Glomerular endothelial cell (primary cell): ENCODE measurements at places on chromosomes 16 and 17.

DNA sequence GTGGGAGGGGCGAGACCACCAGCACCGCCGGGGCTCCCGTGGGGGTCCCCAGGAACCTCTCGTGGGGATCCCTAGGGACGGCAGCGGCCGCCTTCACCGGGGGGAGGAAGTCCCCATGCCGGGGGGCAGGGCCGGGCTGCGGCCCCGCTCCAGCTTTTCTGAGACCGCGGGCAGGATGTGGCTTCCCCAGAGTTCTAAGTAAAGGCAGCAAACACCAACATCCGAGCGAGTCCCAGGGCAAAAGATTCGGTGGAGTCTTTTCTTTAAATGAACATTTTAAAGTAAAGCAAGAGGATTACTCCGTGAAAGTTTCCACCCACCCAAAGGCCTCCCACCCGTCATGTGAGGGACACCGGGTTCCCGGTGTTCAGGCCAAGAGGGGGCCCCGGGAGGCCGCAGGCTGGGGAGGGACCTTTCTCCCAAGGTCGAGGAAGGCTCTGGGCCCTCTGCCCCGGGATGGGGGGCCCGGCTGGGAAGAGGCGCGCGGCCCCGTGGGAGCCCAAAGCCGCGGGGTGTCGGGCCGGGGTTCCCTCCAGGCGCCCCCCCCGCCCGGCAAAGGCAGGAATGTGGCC, 137.2 kb upstream of the RPH3AL start:
- DNase-seq = no peak

DNA sequence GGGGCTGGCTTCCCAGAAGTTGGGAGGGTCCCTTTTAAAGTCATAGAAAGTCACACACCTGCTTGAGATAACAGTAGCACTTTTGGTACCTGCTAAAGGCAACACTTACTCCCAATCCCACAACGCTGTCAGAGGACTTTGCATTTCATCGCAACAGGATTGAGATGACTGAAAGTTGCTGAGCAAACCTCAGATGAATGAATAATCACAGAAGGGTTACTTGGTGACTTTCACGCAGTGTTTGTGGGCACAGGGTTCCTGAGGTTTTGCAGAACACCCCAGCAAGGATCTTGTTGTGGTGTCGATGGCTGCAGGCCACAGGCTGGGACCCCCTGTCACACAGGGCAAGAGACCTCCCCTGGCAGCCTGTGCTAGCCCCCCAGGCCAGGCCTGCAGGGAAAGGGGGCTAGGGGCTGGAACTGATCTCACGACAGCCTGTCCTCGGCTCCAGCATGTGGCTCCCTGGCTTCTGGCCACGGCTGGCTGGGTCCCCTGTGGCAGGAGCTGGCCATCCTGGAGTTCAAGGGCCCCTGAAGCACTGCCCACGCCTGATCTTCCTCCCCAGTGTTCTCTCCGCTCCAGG, 79.4 kb upstream of the CBX4 start:
- DNase-seq = no peak

- DNase-seq = no peak
Observed at GRCh38 chr17:71926746-71927398, 193.9 kb upstream of the SOX9 start.

GRCh38 chr17:79953335-79953734, 82.3 kb downstream of the TBC1D16 start:
- no peak for DNase-seq

- no peak for DNase-seq
Observed at GRCh38 chr16:12392585-12393091, 411.0 kb downstream of the CPPED1 start.

DNA sequence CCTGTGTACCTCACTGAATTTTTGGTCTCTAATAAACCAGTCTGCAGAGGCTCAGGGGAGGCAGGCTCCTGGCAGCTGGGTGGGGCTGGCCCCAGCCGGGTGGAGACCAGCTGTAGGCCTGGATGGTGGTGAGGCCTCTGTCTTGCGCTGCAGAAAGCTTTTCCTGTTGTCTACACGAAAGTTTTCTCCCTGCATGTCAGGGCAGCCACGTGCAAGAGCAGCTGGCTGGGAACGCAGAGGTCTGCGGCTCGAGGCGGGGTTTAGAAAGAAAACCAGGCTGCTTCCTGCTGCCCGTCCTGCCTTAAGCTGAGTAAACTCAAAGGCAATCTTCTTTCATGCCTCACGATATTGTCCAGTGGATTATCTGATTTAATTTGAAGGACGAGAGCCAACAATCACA, 2.4 kb downstream of the SERPINF1 start:
- no peak for DNase-seq

DNA sequence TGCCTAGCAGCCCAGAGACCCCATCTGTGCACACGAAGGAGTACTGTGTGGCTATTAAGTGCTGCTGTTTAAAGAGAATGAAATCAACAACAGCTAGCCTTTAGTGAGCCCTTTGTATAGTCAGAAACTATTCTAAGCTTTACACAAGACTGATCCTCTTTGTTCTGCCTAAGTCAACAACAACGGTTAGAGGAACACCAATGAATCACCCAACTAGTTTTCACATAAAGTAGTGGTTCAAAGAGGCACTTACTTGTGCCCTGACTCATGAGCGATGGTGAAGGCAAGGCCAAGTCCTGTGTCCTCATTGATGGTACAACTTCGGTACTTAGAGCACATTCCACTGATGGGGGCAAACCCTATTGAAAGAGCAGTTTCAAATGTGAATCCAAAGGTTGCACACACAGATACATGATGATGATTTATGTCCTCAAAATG, 75.8 kb downstream of the ADAMTS18 start:
- DNase-seq = no peak

GRCh38 chr17:7323731-7324437, 5.3 kb downstream of the NEURL4 start:
- DNase-seq = no peak

- no peak for DNase-seq
Observed at GRCh38 chr16:47276522-47276921, 132.8 kb upstream of the NETO2 start.

DNA sequence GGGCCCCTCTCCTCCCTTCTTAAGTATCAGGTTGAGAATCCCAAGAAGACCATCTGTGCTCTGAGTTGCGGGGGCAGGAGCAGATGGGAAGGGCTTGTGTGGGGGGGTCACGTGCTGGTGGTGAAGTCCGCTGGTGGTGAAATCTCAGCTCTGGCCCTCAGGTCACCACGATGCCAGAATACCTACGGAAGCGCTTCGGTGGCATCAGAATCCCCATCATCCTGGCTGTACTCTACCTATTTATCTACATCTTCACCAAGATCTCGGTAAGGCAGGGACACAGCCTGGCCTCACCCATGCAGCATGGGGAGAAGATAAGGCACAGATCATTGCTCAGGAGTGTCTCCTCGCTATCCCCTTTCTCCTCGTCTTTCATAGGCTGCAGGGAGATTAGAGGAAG, 29.7 kb downstream of the SLC5A11 start:
- DNase-seq = no peak

- DNase-seq = no peak
Observed at GRCh38 chr16:89199241-89200123, 855 bp downstream of the SLC22A31 start.

- DNase-seq = no peak
Observed at GRCh38 chr16:88467541-88467944, 14.5 kb downstream of the ZFPM1 start.

GRCh38 chr16:86881861-86882273, 303.5 kb downstream of the FOXL1 start:
- DNase-seq = no peak

- no peak for DNase-seq
Observed at GRCh38 chr16:70778901-70779309, 22.1 kb downstream of the VAC14 start.

GRCh38 chr17:65514082-65514481, 47.4 kb downstream of the AXIN2 start:
- no peak for DNase-seq

DNA sequence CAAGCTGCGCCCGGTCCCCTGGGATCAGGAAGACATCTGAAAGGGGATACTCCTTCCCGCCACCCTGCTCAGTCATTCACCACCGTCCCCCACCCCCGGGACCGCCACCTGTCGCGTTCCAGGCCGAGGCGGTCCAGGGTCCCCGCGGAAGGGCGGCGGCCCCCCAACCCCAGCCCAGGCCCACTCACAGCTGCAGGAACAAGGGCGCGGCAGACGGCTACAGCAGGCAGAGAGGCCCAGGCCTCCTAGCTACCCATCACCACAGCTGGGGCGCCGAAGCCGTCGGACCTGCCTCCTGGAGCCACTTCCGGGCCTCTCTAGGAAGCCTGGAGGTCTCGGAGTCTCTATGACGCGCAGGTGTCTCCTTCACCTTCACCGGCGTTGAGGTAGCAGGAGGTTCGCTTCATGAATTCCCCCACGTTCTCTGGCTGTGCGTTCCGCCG, at the start of gene SDR42E1:
Gene SDR42E1 (minus strand): TSS at position 272 of the 443 bp plus-strand sequence. CDS start 10,612 bp downstream, outside the sequence.
- DNase-seq = no peak

- DNase-seq = no peak
Observed at GRCh38 chr16:86330906-86331305, 179.4 kb upstream of the FOXF1 start.

GRCh38 chr16:69179328-69180010, 7.5 kb upstream of the SNTB2 start:
- DNase-seq = no peak

- no peak for DNase-seq
Observed at GRCh38 chr16:73568769-73569168, 520.8 kb upstream of the ZFHX3 start.

DNA sequence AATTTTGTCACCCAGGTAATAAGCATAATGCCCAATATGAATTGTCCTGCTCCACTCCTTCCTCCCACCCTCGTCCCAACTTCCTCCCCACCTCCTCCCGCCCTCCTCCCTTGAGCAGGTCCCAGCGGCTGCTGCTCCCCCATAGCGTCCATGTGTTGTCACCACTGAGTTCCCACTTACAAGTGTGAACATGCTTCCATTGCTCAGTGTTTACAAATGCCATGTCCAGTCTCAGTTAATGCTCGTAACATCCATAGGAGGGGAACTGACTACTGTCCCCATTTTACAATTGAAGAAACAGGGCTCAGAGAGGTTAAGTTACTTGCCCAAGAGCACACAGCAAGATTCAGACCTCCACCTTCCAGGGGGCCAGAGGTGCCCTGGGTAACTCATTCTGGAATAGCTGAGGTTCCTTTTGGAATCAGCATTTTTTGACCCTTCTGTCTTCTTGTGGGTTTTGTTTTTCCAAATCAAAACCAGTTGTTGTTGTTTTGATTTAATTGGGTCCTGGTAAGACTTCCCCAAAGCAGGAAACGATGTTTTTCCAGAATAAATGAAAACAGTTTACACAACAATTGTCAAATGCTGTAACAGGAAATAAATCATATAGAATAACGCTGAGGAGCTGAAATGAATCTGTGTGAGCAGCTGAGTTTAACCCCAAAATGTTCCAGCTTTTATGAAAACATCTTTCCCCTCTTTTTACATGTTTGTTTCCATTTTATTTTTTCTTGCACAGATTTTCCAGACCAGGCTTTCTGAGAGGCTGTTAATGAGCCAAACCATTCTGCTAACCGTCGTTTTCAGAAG, 73.9 kb downstream of the ZDHHC7 start:
- DNase-seq = no peak

DNA sequence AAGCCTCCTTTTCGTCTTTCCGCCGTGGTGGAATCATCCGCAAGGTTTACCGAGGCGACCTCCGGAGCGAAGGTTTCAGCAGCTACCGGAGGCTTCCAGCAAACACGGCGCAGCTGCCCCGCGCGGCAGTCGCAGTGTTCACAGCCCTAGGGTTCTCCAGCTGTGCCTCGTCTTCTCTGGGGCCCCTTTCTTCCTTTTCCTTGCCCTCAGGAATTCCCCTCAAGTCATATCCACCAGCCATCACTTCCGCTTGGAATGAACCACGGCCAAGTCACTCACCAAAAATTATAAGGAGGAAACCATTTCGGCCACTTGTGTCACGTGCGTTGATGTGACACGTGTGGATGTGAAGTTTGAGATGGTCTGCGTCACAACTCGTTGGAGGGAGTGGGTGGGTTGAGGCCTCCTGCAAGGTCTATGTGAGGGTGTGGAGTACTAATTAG, 636 bp upstream of the ERN1 start:
- DNase-seq = no peak
